ENCODE measurements at places on chromosomes 7 and 10.

DNA sequence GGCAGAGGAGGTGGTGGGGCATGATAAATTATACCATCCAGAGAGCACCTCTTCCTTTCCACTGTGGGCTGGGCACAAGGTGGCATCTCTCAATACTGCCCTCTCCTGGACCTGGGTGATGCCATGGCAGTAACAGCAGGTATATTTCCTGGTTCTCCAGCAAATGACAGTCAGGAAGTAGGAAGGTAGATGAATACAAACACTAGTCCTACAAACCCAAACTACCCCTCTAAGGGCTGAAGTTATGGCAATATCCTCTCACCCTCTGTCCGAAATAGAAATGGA, 1004.9 kb downstream of the KCNMA1 start:
- DNase-seq, result no peak

DNA sequence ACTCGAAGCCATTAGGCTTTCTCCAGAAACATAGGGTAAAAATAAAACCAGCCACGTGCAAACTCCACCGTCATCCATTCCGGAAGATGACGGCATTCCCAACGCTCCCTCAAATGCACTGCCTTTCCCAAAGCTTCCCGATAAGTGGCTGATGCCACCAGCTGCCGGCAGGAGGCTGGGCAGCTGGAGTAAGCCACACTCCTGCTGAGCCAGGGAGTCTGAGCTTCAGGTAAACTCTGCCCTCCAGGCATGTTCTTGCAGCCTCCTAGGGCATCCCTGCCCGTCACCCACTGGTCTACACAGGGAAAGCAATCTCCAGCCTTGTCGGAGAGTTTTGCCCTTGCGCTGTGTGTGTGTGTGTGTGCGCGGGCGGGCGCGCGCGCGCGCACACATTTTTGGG, 40.5 kb upstream of the TMEM273 start:
- DNase-seq, result no peak

DNA sequence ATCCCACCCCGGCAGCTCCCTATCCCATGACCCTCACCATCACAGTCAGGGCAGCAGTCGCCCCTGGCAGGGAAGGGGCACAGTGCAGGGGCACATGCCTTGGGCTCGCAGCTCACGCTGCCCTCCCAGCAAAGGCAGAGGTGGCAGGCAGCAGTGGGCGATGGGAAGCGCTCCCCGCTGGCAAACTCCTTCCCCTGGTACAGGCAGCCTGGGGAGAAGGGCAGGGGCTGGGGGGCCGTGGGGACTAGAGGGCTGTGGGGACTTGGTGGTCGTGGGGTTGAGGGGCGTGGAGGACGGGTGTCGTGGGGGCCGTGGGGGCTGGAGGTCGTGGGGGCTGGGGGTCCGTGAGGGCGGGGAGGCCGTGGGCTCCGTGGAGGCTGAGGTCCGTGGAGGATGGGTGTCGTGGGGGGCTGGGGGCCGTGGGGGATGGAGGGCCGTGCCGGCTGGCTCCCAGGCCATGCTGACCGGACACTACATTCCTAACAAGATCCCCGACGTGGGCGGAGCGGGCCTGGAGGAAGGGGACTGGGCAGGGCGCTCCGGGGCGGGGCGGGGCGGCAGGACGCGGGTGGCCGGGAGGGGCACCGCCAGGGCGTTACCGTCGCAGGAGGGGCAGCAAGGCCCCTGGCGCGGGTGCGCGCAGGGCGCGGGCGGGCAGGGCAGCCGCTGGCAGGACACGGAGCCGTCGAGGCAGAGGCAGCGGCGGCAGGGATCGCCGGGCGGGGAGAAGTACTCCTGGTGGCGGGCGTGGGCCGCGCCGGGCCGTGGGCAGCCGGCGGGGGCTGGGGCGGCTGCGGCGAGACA, 20.0 kb downstream of the KCP start:
- DNase-seq, result no peak

GRCh38 chr10:373526-374309, 238.5 kb downstream of the ZMYND11 start:
- peak; percentile 88 for DNase-seq

DNA sequence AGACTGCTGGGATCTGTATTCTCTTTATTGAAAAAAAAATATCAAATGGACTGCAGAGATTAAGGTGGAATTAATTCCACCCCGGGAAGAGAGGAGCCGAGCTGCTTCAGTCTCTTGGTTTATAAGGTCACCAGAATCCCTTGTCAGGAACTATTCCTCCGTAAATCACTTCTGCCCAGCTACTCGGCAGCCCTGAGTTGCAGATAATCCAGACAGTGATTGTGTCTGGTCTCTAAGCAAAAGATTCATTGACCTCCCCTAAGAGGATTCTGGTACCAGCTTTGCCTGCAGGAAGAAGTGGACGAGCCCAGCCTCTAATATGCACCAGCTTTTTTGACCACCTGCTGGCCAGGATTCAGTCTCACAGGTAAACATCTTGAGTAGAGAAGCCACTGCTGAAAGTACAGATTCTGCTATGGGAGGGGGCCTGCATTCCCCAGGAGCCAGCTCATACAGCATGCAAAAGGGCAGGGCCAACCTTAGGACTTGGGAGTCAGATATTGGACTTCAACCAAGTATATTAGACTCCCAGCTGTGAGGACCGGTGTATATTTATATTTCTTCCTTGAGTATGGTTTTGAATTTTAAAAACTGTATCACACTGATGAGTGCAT, 27.1 kb upstream of the PLXNA4 start:
- DNase-seq, result no peak

DNA sequence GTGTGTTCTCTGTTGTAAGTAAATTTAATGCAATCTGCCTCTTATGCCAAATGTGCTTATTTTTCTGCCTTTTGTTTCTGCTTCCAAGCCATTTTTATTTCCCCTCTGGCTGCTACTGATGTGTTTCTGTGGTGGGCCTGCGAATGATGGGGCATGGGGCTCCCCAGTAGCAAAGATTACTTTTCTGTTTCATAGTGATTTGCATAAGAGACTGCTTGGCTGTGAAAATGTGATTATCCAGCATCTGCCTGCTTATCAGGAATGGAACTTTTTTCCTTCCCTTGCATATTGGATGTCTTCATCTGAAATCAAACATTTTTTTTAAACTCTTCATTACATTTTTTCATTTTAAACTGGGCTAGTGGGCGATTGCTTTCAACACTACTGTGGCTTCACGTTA, 57.7 kb upstream of the BTBD16 start:
- no peak for DNase-seq

DNA sequence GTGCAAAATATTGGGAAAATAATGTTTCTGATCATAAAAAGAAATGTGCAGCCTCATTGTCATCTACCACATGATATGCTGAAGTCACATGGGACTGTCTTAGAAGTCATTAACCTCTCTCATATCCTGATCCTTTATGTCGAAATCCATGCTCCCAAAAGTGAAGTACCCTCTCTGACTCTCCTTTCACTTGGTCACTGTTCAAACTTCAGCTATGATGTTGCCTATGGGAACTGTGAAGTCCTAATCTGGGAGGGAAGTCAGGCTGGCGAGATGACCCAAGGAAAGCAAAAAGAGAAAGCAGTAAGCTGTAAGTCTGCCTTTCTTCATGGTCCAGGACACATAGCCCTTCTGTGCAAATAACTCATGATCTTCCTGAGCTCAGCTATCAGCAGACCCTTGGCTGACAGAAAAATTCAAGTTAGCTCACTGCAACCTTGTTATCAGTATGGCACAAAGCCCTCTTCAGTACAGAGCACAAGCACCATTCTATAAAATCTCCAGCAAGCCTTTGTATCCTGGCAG, 29.5 kb downstream of the WASL start:
- DNase-seq, result no peak

- DNase-seq, result peak; percentile 65
Measured at GRCh38 chr10:13893926-13894325, 307.2 kb downstream of the PRPF18 start.

DNA sequence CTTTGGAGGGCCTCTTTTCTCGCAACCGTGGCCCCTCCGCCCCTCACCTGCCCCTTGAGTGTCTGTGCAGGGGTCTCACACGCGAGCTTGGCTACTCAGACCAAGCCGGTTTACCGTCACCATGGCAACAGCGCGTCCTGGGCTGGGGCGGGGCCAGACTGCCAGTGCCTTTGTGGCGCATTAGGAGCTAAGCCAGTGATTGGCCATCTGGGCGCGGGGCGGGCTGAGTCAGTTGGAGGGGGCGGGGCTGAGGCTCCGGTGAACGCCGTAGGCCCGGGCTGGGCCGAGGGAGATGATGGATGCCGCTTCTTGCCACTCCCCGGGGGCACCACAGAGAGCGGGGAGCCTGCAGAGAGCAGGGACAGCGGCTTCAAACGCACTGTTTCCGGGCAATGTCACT, 48.7 kb upstream of the FXYD4 start:
- peak; percentile 73 for DNase-seq

DNA sequence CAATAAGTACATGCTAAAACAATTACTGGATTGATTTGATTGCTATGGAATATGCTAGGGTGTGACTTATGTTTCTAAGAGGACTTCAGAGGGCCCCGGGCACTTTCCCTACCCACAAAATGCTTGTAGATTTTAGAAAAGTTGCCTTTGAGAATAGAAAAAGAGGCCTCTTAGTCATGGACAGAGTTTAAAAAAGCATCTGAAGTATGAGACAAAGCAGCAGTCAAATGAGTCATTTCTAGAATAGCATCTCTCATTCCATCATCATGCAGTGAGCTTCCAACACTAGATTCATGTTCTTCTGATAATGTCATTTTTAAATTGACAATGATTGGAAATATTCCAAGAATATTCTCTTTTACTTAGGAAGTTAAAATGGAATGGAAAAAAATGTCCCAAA, 675.1 kb upstream of the PCDH15 start:
- no peak for DNase-seq

GRCh38 chr10:73816917-73817729, 5.7 kb upstream of the NDST2 start:
- no peak for DNase-seq

DNA sequence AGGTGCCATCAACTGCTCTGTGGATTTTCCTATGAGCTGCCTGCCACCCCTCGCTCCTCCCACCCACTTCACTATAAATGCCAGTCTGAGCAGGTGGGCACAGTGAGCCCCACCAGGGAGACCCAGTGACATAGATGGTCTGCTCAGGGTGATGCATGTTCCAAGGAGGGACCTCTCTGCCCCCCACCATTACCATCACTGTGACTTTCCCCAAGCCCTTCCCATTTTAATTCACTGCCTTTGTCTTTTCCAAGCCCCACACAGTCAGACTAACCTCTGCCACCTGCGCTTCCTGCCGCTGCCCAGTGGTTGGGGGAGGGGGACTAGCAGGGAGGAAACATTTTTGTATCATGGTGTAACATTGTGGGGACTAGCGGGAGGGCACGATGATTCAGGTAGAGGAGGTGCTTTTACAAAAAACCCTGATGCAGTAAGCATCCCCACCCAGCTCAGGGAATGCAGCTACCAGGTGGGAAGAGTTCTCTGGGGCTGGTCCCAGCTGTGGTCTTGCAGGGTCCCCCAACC, 24.6 kb downstream of the PRSS2 start:
- DNase-seq, result no peak

DNA sequence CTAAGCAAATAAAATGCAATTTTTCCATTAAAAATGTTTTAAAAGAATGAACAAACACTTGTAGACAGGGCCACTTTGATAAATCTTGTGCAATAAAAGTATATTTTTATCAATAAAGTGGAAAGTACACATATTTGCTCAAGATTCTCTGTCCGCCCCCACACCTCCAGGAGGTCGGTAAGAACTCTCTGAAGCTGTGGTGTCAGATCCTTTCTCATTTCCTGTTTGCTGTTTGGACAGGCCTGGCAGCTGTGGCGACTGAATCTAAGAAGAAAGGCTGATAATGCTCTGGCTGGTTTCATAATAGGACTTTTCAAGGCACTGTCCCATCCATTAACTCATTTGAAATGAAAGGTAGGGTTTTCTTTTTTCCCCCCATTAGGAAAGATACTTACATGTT, 15.3 kb upstream of the ASB4 start:
- peak; percentile 18 for DNase-seq

- DNase-seq, result peak; percentile 3
Measured at GRCh38 chr10:86258499-86258898, 108.1 kb downstream of the GRID1 start.

- DNase-seq, result no peak
Measured at GRCh38 chr10:60331886-60332285, 57.8 kb downstream of the ANK3 start.

DNA sequence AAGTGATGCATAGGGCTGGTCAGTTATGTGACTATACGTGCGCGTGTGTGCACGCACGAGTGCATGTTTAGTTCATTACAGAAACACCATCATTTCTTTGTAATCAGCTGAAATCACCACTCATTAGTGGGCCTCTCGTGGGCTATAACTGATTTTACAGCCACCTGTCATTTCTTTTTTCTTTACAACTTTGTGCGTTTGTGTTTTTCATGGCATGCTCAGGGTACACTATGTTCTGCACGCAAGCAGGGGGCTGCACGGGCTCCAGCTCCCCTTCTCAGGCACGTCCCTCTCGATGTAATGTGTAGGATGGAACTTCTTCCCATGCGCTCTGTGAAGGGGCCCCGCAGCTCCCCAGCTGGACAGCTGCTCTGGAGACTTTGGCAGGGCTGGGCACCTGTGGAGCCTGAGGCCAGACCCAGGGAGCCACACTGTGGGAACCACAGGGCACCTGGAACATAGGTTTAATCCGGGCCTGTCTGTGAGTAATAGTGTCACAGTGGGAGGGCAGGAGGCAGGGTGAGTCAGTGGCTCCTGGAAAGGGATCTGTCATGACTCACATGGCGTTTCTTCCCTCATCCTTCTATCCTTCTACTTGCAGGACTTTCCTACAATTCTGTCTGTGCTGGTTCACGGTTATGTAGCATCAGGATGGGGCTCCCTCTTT, 4.9 kb downstream of the GCK start:
- peak; percentile 85 for DNase-seq

DNA sequence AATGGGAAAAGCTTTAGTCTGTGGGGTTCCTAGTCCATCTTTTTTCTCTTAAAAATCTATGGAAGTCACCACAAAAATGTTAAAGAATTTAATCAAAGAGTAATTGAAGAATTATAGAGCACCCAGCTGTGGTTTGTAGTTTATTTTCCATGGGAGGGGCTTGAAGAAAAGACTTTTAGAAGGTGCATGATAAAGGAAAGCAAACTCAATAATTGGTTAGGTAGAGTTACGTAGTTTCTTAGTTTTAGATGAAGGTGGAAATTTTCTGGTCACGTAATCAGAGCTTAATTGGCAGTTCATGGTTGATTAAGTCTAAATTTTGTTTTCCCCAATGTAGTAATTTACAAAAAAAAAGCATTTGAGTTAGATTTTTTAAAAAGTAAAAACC, 724 bp downstream of the ZNF107 start:
- DNase-seq, result no peak

DNA sequence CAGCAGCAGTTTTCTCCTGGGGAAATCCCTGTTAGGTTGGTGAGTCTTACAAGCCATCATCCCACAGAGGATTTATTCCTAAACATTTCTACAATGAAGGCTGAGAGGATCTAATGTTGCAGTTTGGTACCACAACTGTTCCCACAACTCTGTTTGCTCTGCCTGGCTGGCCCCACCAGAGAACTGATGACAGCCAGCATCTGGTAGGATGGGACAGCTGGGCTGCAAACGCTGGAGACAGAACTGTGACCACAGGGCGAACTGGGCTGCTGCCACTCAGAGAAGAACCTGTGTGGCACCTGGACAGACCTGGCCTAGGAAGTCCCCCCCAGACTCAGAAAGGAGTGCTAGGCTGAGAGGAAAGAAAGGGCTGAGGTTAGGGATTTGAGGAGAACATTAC, 94.8 kb downstream of the CALN1 start:
- no peak for DNase-seq

GRCh38 chr7:42980084-42980483, 47.9 kb downstream of the MRPL32 start:
- DNase-seq, result no peak

- DNase-seq, result peak; percentile 90
Measured at GRCh38 chr7:40572810-40573465, 438.1 kb downstream of the SUGCT start.
